ENCODE measurements at places on chromosomes 2 and 18. TPM values are rescaled to one million over a fixed set of nuclear protein-coding genes. Genes with fewer than 3 reads are reported as not detected.

Gene TSPYL6
- total RNA-seq: under 0.01 TPM

Gene NAT8
- total RNA-seq: not detected

Gene UGT1A10
- not detected for total RNA-seq

Gene IL1RN
- not detected for total RNA-seq

Gene FEZ2
- total RNA-seq: 71.7 TPM

Gene TOGARAM2
- under 0.01 TPM for total RNA-seq

Gene MITD1
- 25.1 TPM for total RNA-seq

Gene LOXL3
- 162 TPM for total RNA-seq

Gene COL3A1
- total RNA-seq: 2,175 TPM

Gene FOXD4L1
- total RNA-seq: 0.11 TPM

Gene ALPG
- total RNA-seq: not detected

Gene CIB4
- total RNA-seq: not detected

Gene SNTG2
- not detected for total RNA-seq

Gene ACKR3
- total RNA-seq: 44.4 TPM

Gene LIMS3
- 2.1 TPM for total RNA-seq

Gene B3GNT7
- 0.78 TPM for total RNA-seq

Gene STPG4
- total RNA-seq: 0.52 TPM

Gene FER1L5
- total RNA-seq: 0.54 TPM

Gene MOCOS
- total RNA-seq: 12.5 TPM

Gene EN1
- not detected for total RNA-seq

Gene RGPD3
- total RNA-seq: 0.65 TPM

Gene VWC2L
- total RNA-seq: not detected

Gene C1QL2
- not detected for total RNA-seq

Gene IL36A
- not detected for total RNA-seq

Gene WIPF1
- total RNA-seq: 40.9 TPM

Gene LDLRAD4
- 3.1 TPM for total RNA-seq

Gene ABCG8
- total RNA-seq: not detected

Gene DPP4
- total RNA-seq: 81.0 TPM

Gene HNMT
- total RNA-seq: 31.5 TPM

Gene ANKRD23
- 3.0 TPM for total RNA-seq

Gene CLHC1
- total RNA-seq: 22.1 TPM

Gene THOC1
- 56.7 TPM for total RNA-seq

Gene DSG2
- total RNA-seq: 5.4 TPM

Gene WDPCP
- total RNA-seq: 16.9 TPM

Gene TPGS2
- total RNA-seq: 208 TPM

Gene KIAA2012
- under 0.01 TPM for total RNA-seq

Gene CELF4
- not detected for total RNA-seq

Gene CAVIN2
- total RNA-seq: 1.4 TPM

Gene OTOS
- not detected for total RNA-seq

Gene RUFY4
- not detected for total RNA-seq

Gene FAM136A
- total RNA-seq: 25.3 TPM

Gene IL1B
- not detected for total RNA-seq

All from articular chondrocyte of knee joint (primary cell).